Activated T-cell treated with anti-CD3 and anti-CD28 coated beads, Interleukin-2, amount 50 U/mL, for 48 hours (primary cell): ENCODE measurements at places on chromosomes 2 and 18.

DNA sequence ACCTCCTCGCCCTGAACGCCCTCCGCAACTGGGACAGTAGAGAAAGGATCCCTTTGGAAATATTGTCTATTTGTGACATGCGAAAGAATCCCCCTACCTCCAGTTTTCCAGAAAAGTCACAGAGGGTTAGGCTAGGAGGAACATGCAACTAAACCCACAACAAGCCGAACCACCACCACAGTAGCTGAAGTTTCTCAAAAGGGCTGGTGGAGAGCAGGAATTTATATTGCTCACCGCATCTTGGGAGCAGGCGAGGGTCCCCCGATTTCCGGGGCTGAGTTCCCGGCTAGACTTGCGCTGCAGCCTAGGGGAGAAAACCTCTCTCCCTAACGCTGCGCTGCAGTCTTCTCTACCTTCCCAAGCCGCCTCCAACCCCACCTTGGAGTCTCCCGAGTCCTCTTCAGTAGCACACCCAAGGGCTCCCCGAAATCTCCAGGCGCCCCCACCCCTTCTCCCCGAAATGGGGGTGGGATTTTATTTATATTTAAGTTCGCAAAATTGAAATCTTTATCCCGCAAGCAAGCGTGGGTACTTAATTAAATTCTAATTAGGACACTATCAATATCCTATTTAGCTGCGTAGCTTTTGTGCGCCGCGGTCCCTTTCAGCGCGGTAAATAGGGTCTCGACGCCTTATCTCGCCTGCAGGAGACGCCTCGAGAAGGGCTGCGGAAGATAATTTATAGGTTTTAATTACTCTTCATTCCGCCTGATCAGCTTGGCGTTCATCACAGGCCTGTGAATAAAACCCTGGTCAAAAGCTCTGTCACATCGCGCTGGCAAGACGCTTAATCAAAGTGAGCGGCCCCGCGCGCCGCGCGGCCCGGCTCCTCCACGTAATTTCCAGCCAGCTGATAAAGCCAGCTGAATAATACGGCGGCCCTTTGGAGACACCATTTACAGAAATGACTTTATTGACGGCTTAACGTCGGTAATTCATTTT lies 2.0 kb upstream of the EN1 start:
- DNase-seq, result peak; percentile 31

DNA sequence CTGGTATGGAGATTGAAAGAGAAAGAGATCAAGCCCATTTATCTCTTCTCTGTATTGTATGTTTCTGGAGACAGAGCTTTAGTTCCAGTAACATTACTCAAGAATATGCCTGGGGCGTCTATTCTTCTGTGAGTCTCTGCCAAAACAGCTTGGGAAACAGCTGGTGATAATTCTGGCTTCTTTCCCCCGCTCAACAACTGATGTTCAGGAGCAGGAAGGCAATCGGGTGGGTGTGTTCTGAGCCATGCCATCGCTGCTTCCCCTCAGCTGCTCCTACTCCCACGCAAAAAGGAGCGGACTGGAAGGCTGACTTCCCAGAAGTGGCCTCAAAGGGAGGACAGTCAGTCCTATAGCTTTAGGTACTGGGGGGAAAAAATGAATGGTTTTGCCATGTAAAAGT lies 695.1 kb downstream of the PLCL1 start:
- DNase-seq, result no peak

- DNase-seq, result no peak
Measured at GRCh38 chr18:25518716-25519053, 166.7 kb upstream of the ZNF521 start.

DNA sequence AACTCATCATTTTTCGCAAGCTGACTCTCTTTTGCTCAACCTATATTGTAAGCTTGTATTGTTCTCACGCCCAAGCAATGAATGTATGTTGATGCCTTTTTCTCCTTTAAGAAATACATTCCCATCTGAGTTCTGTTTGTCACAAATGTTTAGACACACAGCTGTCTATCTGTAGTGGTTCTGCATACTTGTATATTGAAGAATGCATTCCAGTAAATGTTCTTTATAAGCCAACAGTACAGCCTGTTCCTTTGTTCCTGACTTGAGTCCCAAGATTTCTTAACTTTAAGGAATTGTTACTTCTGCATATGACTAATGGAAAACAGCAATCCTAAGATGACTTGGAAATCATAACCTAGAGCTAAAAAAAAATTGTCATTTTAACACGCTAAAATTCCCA lies 849.1 kb upstream of the POU3F3 start:
- no peak for DNase-seq

DNA sequence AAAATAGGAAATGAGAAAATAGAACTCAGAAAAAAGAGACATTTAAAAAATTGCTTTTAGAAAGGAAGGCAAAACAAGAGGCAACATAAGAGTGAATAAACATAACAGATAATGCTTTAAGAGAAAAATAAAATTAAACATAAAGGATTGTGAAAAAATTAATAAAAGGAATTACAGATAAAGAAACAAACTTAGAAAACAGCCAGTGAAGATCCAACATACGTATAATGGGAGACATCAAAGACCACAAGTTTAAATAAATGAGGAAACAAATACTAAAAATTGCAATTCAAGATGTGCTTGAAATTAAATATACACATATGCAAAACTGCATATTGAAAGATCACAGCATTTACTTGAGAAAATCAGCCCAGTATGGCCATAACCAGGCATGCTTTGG lies 448.9 kb downstream of the NBAS start:
- no peak for DNase-seq

DNA sequence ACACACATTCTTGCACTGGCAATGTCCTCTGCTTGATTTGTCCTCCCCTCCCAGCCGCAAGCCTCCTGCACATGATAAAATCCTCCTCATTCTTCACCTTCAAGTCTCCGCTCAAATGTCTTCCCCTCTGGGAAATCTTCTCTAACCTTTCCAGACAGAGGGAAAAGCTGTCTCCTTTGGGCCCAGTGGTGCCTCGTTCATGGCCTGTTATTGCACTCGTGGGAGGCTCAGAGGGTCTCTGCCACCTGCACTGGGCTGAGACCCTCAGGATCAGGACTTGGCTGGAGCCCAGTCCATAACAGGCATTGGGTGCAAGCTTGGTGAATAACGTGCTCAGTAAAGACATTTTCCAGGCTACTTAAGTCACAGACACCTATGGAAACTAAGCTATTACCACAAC lies 68.6 kb downstream of the PTGR3 start:
- no peak for DNase-seq

DNA sequence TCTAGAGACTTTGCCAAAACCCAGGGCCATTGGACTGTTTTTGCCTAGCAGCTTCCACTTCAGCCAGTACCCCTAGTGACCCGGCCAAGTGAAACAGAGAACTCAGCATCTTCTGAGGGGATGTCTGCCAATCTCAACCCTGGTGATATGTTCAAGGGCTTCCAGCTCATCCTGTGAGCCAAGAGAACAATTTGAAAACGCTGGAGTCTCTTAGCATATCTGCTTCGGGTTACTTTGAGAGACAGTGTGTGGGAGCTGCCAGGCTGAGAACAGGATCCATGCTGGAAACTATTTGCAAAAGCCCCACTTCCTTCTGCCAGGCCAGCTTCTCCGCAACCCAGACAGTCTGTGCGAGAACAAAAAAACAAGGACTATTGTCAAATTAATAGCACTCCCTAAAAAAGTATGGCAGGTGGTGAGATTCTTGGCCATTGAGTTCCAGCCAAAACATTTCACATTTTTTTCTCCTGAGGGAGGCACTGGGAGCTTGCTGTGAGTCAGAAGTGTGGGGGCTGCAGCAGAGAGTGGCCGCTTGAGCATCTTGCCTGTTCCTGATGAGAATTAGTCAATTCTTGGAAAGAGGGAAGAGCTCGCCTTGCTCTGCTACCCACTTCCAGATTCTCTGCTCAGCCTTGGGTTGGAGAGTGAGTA lies 395.6 kb upstream of the TRIB2 start:
- no peak for DNase-seq

- DNase-seq, result no peak
Measured at GRCh38 chr2:219676586-219676985, 49.2 kb downstream of the SLC4A3 start.

GRCh38 chr18:63460414-63460813 lies 16.3 kb upstream of the SERPINB5 start:
- no peak for DNase-seq

- DNase-seq, result no peak
Measured at GRCh38 chr18:35696307-35696706, 114.8 kb downstream of the GALNT1 start.

DNA sequence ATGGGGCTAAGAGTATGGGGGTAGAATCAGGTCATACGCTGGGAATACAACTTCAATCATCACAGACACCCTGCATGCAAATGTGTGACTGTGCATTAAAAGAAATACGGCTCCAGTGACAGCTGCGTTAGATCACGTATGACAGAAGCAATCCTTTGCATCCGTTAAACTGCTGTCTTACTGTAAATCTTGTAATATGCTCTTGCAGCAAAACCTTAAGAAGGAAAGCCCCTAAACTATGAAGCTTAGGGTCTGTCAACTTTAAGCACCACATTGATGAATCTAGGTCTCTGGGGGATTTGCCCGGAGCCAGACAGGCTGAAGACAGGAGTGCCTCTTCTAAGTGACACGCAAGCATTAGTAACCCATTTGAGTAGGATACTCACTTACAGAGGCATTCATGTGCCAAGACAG lies 84.7 kb upstream of the EML6 start:
- no peak for DNase-seq

DNA sequence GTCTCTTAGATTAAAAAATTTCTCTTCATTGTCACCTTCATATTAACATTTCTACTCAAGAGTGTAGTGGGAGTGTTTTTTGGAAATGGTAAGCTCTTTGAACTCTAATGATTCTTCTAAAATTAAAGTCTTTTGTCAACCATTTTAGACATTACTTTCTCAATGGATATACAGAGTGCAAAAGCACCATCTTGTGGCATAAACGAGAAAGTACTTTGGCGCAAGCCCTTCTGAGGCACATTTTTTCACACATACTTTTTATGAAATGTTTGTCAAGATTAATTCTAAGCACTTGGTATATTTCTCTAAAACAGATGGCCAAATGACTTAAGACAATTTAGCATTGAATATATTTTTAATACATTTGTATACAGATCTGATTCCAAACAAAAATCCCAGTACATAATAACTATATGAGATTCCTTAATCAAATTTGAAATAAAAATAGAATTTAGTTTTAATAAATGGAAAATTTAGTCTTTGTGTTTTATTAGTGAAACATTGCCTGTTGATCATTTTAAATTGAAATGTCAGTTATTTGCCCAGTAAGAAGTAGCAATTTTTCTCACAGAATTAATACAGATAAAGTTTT lies 63.3 kb upstream of the GALNT5 start:
- no peak for DNase-seq
